HuH-7.5 (cell line): ENCODE measurements at places on chromosomes 7 and 10.

- DNase-seq: no peak
These were observed 23.7 kb downstream of the MDH2 start for GRCh38 chr7:76071316-76072242.

DNA sequence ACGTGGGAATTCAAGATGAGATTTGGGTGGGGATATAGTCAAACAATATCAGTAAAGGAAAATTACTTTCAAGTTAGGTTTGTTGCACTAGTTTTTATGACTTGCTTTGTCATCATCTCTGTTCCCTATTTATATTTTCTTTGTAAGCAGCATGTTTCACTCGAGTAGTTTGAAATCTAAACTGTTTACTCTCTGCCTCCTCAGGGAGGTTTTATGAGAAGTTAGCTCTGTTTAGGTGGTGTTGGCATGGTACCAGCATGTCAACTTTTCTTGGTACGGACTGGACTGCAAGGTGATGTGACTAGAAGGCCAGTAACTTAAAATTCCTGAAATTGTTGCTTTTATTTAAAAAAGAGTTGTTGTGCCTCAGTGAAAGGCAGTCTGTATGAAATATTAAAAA lies 59.2 kb upstream of the MTPN start:
- no peak for DNase-seq

DNA sequence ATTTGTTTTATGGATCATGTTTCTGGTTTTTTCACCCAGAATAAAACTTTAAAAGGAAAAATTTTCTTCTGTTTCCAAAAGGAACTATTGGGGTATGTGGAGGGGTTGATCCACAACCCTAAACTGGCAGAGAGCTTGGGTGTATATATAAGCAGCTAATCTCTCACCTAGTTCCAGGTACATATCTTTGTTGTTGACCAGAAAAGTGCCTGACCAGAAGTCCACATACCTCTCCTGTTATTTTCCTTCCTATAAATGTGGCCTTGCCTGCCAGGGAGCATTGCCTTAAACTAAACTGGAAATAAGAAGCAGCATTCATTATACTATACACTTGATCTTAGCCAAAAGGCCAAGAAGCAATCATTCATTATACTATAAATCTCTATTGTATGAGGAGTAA lies 112.0 kb downstream of the ZEB1 start:
- DNase-seq: no peak

GRCh38 chr7:70886547-70886946 lies 245.4 kb upstream of the GALNT17 start:
- DNase-seq: no peak

DNA sequence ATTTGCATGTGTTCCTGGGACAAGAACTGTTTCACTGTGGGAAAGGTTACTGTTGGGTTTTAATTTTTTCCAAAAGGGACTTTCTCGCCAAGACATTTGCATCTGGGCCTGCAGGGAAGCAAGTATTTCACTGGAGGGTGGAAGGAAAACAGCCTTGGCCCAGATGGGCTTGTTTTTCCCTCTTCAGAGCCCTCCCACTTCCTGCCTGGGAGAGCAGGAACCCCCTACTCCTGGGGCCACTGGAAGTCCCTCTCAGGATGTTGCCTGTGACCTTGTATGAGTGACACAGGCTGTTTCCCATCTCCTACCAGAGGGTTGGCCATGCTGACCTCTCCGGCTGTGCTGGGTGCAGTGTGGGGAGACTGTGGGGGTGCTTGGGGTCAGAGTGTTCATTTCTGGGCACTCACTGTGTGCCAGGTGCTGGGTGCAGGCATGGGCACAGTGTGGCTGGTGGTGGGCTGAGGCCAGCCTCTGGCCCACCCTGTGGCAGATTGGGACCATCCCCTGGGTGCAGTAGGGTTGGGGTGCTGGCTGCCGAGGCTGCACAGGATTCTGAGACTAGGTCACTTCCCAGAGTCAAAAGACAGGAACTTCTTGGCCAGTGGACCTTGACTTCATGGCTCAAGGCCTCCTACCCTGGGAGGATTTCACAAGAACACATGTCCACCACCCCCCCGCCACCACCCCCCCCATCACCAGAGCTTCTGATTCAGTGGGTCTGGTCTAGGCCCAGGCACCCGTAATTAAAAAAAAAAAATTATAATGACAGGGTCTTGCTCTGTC lies 10.2 kb downstream of the TSPAN15 start:
- DNase-seq: no peak

DNA sequence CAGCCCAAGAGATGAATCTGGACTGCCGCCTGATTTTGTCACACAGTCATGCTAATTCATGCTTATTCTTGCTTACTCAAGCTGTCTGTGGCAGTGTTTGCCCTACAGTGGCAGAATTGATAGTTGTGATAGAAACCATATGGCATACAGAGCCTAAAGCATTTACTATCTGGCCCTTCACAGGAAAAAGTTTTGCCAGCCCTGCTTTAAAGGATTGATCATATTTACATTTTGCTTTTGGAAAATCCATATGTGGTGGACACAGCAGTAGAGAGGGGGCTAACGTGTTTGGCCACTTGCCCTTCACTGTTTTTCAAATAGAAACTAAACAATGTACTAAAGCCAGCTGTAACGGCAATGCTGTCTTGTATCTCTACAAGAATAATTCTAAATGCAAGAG lies 974.0 kb upstream of the GHITM start:
- DNase-seq: no peak

DNA sequence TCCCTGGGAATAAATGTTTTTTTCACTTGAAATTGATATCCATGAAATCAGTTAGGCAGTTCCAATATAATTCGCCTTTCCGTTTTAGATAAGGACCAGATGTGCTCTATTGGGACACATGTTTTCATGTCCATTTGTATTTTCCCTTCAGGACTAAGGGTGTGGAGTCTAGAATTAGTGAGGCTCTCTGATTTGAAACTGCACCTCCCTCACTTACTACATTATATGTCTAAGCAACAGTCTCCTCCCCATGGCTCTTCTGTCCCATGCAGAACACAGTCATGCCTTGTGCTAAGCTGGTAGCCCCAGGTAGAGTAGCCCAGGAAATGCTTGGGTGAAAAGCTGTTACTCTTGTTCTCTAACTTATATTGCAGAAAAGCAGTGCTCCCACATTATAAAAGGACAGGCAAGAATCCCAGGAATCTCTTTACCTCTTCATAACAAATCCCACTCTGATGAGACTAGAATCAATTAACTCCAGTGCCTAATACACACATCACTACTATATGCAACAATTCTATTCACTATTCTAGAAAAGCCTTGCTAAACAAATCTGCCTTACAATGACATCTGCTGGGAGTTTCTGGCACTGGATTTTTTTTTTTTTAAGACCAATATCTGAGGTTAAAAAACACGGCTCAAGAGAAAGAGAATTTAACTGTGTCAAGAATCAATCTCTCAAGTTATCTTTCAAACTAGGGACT lies 293.9 kb downstream of the SNX13 start:
- no peak for DNase-seq

GRCh38 chr10:96896884-96897589 lies 64.9 kb downstream of the LCOR start:
- DNase-seq: no peak

GRCh38 chr7:91767820-91768219 lies 112.7 kb downstream of the MTERF1 start:
- no peak for DNase-seq

GRCh38 chr7:110541962-110542361 lies 549.0 kb upstream of the LRRN3 start:
- no peak for DNase-seq

DNA sequence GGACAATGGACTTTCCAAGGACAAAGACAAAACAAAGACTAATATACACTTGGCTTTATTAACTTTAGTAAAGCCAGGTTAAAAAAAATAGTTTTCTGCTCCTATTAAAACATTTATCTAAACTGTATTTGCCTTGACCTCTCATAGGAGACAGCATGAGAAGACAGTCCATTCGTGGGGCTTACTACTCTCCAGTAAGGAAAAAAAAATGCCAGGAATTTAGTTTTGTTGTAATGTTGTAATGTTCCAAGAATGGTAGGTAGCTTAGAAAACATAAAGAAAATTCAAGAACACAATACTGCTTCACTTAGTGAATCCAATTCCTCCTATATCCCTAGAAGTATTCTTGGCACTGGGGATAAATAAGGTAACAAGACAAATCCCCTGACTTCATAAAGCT lies 81.7 kb downstream of the KMT2C start:
- DNase-seq: no peak

- no peak for DNase-seq
These were observed 93.2 kb downstream of the HIP1 start for GRCh38 chr7:75645570-75645969.

DNA sequence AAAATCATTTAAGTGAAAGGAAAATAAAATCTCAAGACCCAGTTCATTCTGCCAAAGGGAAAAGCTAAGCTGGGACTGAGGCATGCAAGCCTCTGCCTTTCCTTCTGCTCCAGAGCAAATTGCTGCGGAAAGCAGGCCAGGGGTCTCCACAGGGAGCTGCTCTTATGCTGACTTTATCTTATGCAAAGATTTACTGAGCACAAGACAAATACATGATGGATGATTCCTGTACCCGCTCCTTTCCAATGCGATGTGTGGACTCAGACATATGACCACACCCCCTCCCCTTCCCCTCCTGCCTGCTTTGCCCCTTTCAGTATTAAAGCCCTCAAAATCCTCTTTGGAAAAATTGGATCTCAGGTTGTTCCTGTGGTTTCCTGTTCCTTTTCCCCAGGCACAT lies 74.2 kb upstream of the INSIG1 start:
- DNase-seq: no peak

DNA sequence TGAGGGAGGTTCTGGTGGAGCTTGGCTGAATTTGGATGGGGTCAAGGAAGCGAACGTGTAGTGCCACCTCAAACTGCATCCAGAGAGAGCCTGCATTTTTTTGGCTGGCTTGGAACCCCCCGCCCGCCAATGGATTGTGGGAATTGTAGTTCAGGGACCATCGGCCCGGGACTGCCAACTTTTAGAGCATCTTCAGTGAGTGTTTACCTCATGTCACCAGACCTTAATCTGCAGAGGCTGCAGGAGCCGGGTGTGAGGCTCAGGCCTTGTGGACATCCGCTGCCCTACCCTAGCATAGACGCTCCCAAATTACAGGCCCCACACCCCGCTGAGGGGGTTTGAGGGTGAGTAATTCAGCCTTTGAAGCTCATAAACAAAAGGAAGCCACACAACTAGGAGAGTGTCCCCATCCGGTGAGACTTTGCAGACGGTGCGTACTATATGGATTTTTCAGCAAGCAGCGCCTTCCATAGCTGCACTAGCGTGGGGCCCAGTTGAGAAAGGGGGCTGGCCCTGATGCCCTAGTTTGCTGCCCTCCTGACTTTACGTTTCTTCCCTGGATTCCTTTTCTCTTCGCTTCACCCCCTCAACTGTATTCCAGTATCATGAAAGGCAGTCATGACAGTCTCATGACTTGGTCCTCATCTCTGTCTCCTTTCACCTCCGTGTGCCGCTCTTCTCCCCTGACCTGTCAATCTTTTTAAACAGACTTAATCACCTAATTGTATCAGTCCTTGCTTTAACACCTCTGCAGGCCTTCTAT lies 717 bp downstream of the CNPY4 start:
- peak; percentile 71 for DNase-seq

DNA sequence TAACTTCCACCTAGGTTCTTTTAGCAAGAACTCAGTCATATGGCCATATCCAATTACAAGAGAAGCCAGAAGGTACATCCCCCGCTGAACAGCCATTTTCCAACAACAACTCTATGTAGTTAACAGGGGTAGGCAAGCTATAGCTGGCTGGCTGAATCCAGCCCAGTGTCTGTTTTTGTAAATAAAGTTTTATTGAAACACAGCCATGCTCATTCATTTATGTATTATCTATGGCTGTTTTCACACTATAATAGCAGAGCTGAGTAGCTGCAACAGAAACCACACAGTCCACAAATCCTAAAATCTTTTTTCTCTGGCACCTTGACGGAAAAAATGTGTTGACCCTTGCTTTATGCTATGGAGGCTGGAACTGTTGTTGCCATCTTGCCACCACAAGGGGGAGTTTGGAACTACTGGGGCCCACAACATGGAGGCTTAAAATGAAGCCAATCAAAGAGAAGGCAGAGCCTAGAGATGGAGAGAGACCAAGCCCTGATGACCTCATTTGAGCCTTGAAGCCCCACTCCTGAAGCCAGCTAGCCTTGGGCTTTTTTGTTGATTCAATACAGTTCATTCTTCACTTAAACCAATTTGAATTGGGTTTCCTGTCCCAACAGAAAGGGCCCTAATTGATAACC lies 33.3 kb upstream of the XPNPEP1 start:
- DNase-seq: peak; percentile 40

DNA sequence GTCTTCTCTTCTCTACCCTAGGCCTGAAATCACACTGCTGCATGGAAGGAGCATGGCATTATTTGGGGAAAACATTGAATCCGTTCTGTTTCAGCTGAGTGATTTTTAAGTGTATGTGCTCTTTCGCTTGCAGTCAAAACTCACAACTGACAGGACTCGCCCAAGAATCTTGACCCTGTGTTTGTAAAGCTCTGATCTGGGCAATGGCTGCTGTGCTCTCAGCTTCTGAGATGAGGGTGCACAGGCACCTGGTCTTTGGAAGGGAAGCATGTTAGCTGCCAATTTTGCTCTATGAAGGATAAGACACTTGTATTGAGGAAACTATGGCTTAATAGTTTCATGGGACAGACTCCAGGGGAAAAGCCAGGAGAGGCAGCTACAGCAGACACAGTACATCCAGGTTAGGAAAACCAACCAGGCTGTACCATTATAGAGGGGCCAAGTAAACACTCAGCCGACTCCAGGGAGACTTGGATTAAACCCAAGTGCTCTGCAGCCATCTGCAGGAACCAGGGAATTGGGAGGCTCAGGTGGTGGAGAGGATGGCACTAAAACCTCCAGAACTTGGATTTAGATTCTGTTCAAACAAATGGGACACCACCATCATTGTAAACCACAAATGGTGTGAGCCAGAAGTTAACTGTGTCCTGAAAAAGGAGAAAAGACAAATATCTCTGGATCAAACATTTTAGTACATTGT lies 43.3 kb downstream of the LYZL1 start:
- no peak for DNase-seq

DNA sequence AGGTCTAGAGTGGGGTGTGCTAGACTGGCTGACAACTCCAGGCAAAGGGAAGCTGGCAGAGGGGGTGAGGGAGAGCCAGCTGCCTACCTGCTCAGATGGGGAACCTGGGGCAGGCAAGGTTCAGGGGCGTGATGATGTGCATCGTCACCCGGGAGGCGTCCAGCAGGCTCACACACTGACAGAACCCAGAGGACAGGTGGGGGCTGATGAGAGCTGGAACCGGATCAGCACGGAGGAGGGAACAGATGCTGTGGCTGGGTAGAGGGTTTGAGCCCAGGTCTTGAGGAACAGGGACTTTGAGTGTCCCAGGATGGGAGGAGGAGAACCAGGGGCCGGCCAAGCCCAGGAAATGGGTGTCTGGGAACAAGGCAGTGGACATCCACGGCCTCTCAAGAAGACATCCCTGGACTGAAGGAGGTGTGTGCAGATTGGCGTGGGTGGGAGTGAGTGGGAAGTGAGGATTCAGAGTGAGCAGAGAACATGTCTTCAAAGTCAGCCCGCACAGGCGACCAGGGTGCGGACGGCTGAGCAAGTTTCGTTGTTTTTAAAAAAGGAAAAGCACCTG lies 3.9 kb downstream of the RASGEF1A start:
- no peak for DNase-seq
